ENCODE measurements at places on chromosomes 5 and 9.

DNA sequence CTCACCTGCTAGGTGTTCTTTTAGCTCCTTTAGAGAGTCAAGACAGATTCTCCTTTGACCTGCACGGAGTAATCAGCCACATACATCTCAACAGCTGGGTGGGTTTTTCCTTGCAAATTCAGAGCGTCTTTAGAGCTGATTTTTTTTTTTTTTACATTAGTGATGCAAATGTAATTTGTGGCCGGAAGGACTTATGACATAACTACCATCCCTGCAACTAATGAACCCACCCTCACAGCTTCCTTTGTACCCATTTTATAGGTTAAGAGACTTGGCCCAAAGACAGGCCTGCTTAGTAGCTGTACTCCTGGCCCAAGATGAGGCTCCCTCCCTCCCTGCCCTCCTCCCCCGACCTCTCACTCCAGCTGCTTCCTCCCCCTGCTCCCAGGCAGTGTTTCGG is 69.9 kb upstream of the NIPAL4 start:
- no peak for DNase-seq

DNA sequence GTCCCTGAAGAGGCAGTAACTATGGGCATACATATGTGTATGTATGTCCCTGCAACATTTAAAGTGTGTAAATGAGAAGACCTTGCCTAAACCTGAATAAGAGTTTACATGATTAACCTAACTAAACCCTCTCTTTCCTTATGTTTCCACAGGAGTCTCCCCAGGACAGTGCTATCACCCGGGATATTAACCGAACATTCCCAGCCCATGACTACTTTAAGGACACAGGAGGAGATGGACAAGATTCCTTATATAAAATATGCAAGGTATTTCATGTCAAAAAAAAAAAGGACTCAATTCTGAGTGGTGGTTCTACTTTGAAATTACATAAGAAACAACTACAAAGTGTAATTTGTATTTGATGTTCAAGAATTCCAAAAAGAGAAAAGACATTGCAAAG is 31.7 kb downstream of the GPR21 start:
- DNase-seq: no peak

- DNase-seq: no peak
These were observed 4.0 kb upstream of the THBS4 start for GRCh38 chr5:80031109-80031508.

DNA sequence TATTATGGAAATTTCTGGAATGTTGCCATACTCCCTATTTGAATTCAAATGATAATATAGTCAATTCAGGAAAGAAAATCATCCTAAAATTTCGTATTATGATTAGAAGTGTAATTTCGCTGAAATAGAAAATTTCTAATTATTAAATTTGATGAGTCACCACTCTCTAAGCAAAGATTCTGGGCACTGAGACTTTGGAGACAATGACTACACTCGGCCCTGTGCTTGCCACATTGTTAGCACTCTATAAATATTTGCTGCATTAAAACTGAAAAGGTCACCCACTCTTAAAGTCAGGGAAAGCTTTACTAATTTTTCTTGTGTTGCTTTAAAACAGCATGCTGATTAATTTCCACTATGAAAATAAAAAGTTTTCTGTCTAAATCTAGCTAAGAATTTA is 240.3 kb downstream of the TLE4 start:
- no peak for DNase-seq

DNA sequence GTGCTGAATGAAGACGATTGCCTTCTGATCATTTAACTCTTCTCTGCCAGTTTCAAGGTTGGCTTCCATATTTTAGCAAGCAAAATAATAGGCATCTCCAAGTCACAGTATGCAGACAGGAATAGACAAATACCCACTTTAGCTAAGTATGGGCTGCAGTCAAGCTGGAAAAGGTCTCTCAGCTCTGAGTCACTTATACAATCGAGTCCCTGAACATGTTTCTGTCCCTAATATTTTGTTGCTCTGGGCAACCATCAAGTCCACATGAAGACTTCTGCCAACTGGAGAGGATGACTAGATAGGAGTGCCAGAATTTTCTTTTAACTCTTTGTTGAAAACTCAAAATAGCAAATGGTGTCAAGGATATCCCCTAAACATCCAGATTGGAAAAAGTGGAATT is 575.3 kb downstream of the RAB3C start:
- no peak for DNase-seq

GRCh38 chr5:57895766-57896165 is 413.2 kb upstream of the ACTBL2 start:
- DNase-seq: no peak

- DNase-seq: peak; percentile 24
These were observed 831 bp downstream of the ODF2 start for GRCh38 chr9:128456613-128457061.

GRCh38 chr5:181221105-181221791 is 1.8 kb upstream of the TRIM41 start:
- no peak for DNase-seq

DNA sequence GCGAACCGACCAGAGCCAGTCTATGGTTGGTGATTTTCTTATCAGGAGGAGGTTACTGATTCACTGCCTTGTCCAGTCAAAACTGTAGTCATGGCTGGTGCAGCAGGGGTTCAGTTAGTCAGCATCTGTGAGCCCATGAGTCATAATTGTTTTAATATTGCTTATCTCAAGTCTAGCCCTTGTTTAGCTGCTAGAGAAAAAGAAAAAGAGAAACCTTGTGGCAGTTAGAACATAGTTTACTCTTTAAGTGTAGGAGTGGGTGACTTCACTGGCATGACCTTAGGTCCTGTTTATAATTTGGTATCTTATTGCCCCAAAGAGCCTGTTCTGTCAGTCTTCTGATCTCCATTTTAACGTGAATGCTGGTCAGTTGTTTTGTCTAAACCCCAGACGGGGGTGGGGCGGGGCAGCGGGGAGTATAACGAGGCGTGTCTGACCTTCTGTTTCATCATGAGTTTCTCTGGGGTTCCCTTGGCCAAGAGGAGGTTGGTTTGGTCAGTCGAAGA is 76.9 kb upstream of the NFIL3 start:
- DNase-seq: no peak

DNA sequence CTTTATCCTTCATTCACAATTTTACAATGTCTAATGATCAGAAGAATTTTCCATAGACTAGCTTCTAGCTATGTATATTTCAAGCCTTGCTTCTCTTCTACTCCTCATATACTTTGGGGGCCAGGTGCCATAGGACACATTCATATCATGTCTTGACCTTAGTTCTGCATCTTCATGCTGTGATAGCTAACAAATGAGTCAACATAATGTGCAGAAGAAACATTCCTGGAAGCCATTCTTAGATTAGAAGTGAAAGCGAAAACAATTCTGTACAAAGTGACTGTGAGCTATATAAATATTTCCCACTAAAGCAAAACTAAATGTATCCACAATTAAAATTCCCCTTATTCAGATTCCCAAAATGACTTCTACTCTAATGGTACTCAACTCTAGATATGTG is 320.2 kb upstream of the NREP start:
- no peak for DNase-seq

GRCh38 chr9:111151537-111151936 is 113.3 kb upstream of the LPAR1 start:
- DNase-seq: no peak

GRCh38 chr5:149935431-149935901 is 9.1 kb downstream of the PDE6A start:
- DNase-seq: no peak

DNA sequence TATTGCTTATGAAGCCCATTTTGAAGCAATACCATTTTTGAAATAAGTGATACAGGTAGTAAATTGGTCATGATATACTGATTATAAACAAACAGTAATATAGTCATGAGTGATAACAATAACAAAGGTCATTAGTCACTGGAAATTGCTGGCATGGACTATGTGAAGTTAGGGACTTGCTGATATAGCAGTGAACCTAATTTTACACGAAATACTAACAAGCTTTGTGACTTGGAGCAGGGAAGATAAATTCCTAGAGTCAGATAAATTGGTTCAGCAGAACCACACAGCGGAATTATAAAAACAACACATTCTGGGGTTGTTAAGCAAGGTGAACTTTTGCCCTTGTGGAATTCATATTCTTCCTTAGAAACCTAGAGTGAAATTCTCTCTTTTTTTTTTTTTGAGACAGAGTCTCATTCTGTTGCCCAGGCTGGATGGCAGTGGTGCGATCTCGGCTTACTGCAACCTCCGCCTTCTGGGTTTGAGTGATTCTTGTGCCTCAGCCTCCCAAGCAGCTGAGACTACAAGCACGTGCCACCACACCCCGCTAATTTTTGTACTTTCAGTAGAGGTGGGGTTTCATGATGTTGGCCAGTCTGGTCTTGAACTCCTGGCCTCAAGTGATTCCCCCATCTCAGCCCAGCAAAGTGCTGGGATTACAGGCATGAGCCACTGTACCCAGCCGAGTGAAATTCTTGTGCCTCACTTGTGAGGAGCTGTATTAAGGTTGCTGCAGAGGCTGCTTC is 6.0 kb downstream of the UGCG start:
- no peak for DNase-seq

DNA sequence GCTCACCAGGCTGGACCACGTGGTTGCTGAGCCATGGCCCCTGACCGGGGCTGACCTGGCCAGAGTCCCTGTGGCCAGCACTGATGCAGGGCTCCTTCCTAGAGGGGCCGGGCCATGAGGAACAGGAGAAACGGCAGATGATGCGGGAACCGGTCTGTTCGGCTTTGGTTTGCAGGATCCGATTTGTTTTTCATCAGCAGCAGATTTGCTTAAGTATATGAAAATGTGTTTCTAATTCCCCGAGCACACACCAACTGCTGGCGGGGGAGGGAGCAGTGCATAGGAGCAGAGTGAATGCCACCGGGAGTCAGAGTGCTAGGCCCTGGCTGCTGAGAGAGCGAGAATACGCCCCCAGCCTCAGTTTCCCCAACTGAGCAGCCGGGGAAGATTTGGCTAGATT is 13.6 kb downstream of the NTNG2 start:
- DNase-seq: no peak

DNA sequence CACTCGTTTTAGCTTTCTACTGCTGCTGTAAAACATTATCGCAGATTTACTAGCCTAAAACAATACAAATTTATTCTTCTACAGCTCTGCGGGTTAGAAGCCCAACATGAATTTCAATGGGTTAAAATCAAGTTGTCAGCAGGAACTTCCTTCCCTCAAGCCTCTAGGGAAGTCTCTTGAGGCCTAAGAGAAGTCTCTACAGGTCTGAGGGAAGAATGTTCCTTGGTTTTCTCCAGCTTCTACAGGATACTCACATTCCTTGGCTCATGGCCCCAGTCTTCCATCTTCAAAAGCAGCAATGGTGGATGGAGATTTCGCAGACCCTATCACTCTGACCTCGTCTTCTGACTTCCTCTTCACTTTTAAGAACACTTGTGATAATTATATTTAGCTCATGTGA is 21.6 kb upstream of the SSBP2 start:
- DNase-seq: no peak

DNA sequence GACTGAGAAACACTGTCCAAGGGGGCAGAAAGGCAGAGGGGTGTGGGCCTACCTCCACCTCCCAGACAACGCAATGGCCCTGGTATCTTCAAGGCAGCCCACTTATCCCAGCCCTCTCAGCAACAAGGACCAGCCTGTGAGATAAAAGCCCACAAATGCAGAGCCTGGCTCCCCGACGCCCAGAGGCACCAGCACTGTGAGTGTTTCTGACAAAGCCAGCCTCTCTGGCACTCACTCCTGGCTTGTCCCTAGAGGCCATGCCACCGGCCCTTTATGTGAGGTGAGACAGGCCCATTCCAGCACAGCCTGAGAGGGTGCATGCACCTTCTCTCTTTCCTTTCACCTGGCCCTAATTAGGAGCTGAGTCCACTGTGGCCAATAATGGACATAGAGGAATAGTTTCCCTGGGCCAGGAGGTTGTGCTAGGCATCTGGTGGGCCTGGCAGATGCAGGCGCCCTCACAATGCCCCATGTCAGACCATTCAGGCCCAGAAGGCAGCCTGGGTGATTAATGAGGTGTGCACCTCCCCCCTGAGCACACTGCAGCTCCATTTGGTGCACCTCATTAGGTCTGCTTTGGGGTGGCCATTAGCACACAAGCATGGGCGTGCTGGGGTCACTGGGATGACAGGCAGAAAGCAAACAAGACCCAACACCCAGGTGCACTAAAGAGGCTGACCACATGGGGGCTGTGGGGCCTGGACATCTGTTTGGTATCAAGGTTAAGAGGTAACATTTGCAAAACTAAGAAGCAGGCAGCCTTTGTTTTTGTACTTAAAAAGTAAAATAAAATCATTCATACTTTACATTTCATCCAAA is 176.0 kb downstream of the MED10 start:
- DNase-seq: no peak

- DNase-seq: no peak
These were observed 39.6 kb downstream of the RXRA start for GRCh38 chr9:134365791-134366222.

- DNase-seq: no peak
These were observed at the start of gene FAM78A for GRCh38 chr9:131276094-131276888. FAM78A (minus strand) TSS chr9:131276510; CDS start chr9:131276179, 331 bp downstream.

- no peak for DNase-seq
These were observed 147.8 kb downstream of the TMEM38B start for GRCh38 chr9:105842023-105842644.

DNA sequence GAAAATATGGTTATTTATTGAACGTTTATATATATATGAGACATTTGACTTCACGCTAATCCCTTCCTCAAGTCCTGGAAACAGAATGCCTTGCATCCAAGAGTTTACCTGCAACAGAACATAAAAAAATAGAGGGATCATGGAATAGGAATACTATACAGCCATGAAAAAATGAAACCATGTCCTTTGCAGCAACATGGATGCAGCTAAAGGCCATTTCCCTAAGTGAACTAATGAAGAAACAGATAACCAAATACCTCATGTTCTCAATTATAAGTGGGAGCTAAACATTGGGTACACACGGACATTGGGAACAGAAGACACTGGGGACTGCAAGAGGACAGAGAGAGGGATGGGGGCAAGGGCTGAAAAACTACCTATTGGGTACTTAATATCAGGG is 13.0 kb downstream of the BAAT start:
- DNase-seq: no peak

GRCh38 chr9:72464857-72465592 is 56.4 kb upstream of the TMC1 start:
- no peak for DNase-seq

GRCh38 chr9:137006116-137007003 is 10.0 kb upstream of the CLIC3 start:
- no peak for DNase-seq

DNA sequence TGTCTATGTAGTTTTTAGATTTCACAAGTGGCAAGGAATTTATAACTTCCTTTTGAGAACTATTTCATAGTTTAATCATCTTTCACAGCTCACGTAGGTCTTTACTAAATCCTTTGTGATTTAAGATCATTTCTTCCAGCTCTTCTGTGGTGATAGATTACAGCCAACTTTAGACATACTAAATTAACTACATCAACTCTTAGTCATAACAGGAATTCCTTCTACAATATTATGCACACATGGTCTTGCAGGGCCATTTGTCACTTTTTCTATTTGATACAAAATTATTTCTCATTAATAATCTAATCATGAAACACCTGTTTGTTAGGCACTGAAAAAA is 208.4 kb downstream of the PDE4D start:
- DNase-seq: no peak

GRCh38 chr5:170393235-170393634 is 4.1 kb upstream of the KCNMB1 start:
- DNase-seq: no peak

GRCh38 chr5:99544356-99544755 is 615.5 kb upstream of the CHD1 start:
- no peak for DNase-seq

Measured in stimulated activated CD8-positive, alpha-beta memory T cell treated with anti-CD3 and anti-CD28 coated beads, Interleukin-15, amount 100 ng/mL, for 24 hours (primary cell).